Bronchial epithelial cell (primary cell): ENCODE measurements at places on chromosomes 16 and 17.

DNA sequence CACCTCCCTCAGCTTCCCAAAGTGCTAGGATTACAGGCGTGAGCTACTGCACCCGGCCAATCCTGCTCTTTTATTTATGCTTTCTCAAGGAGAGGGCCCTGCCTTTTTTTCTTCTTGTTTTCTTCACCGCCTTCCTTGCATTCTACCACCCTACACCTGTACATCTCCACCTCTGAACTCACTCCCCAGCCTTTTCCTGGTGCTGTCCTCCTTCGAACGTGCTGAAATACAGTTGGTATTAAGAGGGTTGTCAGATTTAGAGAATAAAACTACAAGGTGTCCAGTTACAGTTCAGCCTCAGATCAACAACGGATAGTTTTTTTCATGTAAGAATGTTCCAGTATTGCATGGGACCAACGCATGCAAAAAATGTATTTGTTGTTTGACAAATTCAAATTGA is 1.7 kb downstream of the PIRT start:
- no peak for DNase-seq

GRCh38 chr17:47738178-47738577 is 5.1 kb downstream of the TBX21 start:
- no peak for DNase-seq

DNA sequence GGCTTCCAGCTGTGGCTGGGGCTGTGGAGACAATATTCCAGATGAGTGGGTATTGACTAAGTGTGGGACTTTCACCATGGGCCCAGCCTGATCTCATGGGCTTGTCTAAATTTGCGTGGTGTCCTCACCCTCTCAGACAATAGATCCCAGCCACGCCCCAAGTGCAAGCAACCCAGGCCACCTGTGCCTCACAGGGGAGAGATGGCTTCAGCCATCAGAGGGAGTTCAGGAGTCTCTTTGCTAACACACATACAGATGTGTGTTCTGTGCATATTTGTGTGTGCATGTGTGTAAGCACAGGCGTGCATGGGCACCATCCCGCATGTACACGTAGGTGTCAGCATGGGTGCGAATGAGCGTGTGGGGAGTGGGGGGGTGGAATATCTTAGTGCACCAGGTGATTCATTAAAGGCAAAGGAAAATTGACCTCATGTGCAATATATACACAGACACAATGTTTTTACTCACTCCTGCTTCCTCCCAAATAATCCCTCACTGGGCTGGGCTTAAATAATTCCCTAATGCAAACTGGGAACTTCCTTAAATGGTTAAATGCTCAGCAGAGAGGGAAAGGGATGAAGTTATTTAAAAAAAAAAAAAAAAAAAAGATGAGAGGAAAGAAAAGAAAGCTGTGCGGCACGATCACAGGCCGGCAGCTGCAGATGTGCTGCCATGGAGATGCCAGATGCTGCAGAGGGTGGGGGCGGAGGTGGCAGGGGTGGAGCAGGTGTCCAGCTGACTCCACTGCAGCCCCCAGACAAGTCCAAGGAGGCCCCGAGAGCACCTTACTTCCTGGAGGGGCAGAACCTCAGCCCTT is 24.0 kb upstream of the CDC42EP4 start:
- peak; percentile 91 for DNase-seq

- DNase-seq = peak; percentile 87
Measured at GRCh38 chr16:57260294-57260929, 15.4 kb downstream of the ARL2BP start.
